Immature natural killer cell (primary cell): ENCODE measurements at places on chromosomes 6 and 20.

DNA sequence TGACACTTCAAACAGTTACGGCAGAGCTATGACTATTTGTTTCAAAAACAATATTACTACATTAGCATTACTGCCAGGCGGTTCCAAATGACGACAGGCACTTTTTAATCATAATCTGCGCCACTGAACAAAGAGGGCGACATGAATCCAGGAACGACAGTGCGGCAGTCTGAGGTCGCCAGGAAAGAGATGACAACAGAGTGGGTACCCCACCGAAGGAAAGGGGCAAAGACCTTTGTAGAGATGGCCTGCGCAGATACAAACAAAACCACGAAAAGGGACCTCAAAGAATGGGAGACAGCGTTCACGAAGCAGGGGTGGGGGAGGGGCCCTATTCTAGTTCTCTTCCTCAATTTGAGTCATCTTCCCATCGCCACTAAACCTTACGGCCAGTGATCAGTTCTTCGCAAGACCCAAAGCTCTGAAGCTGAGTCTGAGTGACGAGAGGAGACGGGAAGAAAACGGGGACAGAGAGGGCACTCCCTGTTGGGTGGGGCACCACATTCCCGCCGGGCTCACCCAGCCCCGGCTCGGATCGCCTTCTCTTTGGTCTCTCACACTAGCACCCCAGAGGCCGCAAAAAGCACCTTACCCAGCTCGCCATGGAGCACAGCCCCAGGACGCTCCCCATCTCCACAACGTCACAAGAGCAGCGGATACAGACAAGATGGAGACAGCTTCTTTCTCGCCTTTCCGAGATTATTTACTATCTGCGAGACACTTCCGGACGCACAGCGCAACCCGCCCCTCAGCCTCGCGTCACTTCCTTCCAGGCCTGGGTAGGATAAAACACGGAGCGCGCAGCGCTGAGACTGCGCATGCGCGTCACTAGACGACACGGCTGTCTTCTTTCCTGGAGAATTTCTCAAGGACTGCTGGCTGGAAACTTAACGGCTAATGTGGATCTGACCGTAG is at the start of gene SERINC1:
Gene SERINC1 (minus strand): TSS at position 701 of the 915 bp plus-strand sequence. CDS start 70 bp downstream, at position 631.
- DNase-seq, result peak; percentile 89

GRCh38 chr6:147486683-147487082 is 21.8 kb upstream of the SAMD5 start:
- no peak for DNase-seq

GRCh38 chr6:142824426-142824825 is 120.5 kb downstream of the HIVEP2 start:
- no peak for DNase-seq

DNA sequence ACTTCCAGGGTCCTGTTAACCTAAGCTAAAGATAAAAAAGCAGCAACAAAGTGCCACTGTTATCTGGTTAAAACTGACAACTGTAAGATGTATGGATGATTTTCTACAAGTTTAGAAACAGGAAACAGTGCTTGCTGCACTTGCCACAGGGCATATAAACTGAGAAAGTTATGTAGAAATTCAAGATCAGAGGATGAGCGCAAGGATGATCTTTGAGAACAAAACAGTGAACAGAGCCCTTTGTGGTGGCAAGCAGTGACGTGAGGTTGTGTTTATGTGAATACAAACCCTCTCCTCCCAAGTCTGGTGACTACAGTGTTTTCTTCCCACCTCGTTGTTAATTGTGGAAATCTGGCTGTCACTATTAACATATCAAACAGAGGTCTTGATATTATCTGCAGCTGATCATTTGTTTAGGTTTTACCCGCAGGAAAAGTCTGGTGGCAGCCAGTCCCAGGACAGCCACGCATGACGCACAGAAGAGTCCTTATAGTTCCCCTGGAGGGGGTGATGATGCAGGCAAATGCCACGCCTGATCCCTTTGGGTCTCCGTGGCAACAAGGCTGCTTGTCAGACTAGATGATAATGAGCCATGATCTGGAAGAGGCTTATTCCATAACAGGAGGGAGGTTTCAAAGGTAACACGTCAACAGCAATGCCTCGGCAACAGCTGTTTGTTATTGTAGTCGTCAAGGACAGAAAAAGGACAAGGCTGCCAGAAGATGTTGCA is 43.1 kb upstream of the TNFAIP3 start:
- DNase-seq, result peak; percentile 91

- no peak for DNase-seq
Measured at GRCh38 chr20:62395311-62396242, 8.7 kb downstream of the RPS21 start.

DNA sequence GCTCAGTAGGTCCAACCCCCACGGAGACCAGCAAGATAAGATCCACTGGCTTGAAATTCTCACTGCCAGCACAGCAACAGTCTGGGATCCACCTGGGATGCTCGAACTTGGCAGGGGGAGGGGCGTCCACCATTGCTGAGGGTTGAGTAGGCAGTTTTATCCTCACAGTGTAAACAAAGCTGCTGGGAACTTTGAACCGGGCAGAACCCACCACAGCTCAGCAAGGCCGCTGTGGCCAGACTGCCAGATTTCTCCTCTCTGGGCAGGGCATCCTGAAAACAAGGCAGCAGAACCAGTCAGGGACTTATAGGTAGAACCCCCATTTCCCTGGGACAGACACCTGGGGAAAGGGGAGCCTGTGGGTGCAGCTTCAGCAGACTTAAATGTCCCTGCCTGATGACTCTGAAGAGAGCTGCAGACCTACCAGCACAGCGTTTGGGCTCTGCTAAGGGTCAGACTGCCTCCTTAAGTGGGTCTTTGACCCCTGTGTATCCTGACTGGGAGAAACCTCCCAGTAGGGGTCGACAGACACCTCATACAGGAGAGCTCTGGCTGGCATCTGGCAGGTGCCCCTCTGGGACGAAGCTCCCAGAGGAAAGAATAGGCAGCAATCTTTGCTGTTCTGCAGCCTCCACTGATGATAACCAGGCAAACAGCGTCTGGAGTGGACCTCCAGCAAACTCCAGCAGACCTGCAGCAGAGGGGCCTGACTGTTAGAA is 782.4 kb upstream of the EYS start:
- DNase-seq, result no peak

GRCh38 chr6:11324453-11325015 is 92.1 kb upstream of the NEDD9 start:
- peak; percentile 19 for DNase-seq

- no peak for DNase-seq
Measured at GRCh38 chr20:62083312-62083711, 17.6 kb upstream of the TAF4 start.

DNA sequence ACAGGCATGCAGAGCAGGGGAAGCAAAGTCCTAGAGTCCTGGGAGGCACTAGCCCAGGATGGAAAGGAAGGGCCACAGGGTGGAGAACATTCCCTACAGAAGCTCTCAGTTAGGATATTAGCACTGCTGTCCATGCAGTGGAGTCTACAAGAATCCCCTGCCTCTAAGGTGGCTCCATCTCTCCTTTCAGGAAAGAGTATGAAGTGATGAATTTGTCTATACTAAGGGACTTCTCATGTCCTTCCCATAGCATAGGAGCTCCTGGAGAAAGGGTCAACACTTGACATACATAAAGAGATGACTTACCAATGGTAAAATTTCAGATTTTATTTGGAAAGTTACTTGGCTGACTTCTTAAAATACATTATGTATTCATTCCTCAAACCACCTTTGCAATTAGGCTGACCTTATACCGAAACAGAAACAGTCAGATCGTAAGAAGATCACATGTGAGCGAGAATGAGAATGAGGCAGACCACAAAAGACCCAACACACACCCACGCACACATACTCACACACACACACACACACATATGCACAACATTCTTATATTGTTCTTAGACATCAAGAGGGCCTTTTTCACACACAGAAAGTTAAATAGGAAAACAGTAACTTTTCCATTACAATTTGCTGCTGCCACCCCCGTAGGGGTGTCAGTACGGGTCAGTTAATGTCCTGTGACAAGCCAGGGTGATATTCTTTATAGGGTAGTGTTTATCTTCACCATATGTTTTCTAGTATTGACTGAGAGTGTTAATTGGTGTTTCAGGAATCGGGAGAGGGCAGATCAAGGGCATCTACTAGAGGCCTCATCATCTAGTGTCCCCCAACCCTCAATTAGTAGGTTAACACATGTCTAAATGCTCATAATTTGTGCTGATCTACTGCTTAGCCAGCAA is 159.4 kb downstream of the FAXC start:
- no peak for DNase-seq

- DNase-seq, result no peak
Measured at GRCh38 chr20:11484479-11484878, 433.2 kb upstream of the BTBD3 start.

DNA sequence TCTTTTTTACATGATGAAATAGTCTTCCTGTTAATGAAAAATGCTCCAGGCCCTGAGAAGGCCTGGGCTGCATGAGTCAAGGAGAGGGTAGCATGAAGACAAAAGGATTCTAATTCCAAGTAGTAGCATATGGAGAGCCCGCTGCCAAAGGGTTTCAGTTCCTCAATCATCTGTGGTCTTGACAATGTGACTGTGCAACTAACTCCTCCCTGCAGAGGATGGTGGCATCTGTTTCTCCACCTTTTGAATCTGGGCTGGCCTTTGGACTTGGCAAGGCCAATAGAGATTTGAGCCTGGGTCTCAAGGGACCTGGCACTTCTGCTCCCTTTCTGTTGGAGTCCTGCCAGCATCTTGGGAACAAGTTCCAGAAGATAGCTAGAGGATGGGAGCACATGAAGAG is 35.1 kb upstream of the ANKEF1 start:
- DNase-seq, result no peak

DNA sequence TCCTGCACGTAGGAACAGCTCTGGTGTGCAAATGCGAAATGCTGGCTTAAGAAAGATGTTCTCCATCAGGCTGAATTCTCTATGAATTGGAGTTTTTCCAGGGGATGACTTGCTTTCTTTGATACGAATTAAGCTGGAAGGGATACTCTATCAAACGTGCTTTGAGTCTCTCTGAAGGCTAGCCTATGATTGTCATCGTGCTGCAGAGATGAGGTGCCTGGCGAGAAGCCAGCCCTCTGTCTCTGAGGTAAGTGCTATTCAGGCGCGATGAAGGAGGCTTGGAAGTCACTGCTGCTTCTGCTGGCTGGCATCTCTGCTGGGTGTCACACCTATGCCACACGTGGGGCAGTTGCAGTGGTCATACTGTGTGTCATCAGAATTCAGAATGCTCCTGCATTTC is 223.7 kb downstream of the TAF4 start:
- DNase-seq, result no peak

DNA sequence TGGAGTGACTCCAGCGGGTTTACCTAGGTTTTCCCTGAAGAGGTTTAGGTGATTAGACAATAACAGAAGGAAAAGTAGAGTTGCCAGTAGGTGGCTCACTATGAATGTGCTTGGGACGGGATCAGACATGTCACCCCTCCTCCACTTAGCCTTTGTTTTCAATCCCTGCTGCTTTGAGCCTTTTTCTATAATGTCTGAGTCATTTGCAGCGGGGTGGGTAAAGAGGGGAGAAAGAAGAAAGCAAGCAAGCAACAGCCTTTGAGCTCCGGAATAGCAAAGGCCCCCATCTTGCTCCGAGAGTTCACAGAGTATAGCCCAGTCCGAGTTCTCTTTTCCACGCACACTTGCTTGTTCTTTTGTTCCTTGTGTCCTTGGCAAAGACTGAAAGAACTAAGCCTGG is 129.1 kb downstream of the PACRG start:
- no peak for DNase-seq

DNA sequence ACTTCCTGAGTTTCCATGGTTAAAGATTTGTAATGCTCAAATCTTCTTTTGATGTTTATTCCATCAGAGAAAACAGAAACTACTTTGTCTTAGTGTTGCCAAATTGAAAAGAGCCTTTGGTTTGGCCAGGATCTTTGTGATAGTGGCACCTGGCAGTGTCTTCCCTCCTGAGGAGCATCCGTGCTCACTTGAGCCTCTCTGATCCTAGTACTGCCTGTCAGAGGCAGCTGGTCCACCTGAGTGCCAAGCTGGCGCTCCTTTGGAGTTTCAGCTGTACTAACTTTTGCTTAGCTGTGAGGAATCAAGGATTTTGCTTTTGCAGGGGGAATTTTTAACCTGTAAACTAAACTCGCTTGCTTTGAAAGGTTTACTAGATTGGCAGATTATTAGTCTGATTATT is 61.4 kb downstream of the SCAND1 start:
- DNase-seq, result no peak

GRCh38 chr6:36079601-36080000 is 50.7 kb upstream of the MAPK13 start:
- DNase-seq, result no peak
